ENCODE measurements at places on chromosomes 7 and 10.

GRCh38 chr7:43276547-43276946 is 164.1 kb downstream of the HECW1 start:
- no peak for DNase-seq

- no peak for DNase-seq
These were observed 50.1 kb downstream of the PLEKHS1 start for GRCh38 chr10:113801569-113801968.

GRCh38 chr7:17460001-17460400 is 161.5 kb downstream of the AHR start:
- DNase-seq, result no peak

DNA sequence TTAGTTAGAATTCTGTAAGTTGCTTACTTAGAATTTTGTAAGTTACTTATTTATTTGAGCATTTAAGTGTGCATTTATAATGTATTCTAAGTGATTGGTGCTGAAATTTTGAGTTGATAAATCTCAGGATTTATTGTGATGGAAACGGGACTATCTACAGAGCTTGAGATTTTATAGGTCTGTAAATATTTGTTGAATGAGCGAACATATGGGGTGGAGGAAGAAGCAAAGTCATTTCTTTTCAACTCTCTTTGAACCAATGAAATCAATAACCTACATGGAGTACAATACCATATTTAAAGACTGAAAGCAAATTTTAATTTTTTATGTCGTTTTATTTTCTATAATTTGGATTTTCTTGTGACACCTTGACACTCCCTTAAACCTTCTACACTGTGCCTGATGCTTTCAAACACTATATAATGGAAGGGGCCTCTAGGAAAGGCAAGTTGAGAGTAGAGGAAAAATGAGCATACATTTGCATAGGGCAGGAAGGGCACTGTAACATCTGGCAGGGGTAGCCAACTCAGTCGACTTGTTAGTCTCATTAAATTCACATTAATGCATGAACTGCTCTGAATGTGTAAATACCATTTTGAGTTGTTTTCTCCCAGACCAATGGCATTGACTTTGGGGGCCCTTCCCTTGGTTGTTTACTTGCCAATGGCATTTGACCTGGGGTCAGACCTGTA is 204.2 kb downstream of the DYNC1I1 start:
- no peak for DNase-seq

GRCh38 chr7:151660141-151660540 is 140.4 kb upstream of the RHEB start:
- DNase-seq, result no peak

DNA sequence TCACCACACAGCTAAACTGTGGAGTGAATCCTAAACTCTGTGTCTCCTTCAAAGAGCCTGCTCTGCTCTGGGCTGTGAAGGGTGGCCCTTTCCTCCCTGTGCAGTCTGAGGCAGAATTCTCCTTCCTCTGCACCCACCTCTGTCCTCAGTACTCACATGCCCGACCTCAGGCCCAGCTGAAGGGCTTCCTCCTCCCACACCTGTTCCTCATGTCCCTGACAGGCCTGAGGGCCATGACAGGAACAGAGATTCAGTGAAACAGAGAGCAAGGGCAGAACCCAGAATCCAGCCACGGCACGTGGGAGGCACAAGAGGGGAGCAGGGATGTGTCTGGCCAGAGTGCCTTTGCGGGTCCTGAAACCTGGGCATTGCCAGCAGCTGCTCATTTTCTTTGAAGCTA is 13.9 kb downstream of the CREB3L2 start:
- DNase-seq, result no peak

DNA sequence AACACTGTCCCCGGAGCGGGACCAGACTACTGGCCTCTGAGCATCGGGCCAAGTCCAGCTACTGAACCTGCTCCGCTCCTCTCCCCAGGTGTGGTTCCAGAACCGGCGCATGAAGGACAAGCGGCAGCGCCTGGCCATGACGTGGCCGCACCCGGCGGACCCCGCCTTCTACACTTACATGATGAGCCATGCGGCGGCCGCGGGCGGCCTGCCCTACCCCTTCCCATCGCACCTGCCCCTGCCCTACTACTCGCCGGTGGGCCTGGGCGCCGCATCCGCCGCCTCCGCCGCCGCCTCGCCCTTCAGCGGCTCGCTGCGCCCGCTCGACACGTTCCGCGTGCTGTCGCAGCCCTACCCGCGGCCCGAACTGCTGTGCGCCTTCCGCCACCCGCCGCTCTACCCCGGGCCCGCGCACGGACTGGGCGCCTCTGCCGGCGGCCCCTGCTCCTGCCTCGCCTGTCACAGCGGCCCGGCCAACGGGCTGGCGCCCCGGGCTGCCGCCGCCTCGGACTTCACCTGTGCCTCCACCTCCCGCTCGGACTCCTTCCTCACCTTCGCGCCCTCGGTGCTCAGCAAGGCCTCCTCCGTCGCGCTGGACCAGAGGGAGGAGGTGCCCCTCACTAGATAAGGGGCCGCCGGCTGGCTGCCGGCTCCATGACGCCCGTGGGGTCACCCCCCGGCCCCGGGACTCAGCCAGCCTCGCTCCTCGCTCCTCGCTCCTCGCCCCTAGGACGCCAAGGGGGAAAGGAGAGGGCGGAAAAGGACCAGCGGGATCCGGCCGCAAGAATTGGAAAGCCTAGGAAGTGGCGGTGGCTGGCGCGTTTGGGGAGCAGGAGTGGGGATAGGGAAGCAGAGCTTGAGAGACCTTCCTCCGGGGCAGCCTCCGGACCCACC is 3.4 kb downstream of the EVX1 start:
- DNase-seq, result no peak

- DNase-seq, result no peak
These were observed 1000.9 kb downstream of the LRMDA start for GRCh38 chr10:76432016-76433012.

- DNase-seq, result no peak
These were observed 25.7 kb downstream of the GOLGA7B start for GRCh38 chr10:97875391-97875790.

DNA sequence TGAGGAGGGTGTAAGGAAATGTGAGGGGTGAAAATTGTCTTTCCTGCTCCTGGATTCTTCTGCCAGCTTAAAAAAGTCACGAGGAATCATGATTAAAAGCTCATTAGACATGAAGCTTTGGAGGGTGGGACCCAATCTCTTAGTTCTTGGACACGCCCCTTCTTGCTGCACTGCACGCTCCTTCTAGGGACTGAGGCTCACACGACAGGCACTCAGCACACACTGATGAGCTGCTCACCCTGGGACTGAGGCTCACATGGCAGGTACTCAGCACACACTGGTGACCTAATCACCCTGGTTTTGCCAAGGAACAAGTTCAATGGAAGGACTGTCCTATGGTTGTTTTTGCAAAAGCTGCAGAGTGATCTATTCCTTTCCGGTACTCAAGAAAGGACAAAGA is 65.8 kb upstream of the ELMO1 start:
- no peak for DNase-seq

- no peak for DNase-seq
These were observed 12.7 kb downstream of the SHH start for GRCh38 chr7:155799514-155799913.

DNA sequence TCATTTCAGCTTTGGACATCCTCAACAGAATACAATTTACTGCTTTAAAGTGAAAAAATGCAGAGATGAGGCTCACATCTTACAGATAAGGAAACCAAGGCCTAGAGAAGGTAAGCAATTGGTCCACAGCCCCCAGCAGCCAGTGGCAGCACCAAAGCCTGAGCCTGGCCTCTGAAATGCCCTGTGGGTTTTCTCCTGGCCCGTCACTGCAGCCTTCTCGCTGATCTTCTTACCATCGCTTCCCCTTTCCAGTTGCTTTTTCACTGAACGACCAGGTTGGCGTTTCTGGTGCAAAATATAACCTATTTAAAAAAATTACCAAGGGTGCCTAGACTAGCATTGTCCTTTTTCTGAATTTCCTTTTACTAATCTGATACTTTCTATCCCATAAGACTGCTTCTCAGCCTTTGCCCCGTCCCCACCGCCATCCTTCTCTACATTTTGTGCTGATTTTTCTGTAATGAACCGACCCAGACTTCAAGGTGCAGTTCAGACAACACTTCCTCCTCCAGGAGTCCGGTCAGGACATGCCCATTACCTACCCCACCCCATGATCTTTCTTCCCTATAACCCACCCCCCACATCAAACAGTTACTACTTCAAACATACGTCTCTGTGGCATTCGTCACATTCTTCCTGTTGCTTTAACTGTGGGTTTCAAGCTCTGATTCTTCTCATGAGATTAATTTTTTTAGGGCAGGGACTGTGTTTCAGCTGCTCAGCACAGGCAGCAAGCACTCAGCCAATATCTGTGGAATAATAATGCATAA is 289.4 kb downstream of the DNAJB6 start:
- DNase-seq, result no peak

GRCh38 chr7:55150709-55151451 is 132.1 kb downstream of the EGFR start:
- DNase-seq, result no peak

DNA sequence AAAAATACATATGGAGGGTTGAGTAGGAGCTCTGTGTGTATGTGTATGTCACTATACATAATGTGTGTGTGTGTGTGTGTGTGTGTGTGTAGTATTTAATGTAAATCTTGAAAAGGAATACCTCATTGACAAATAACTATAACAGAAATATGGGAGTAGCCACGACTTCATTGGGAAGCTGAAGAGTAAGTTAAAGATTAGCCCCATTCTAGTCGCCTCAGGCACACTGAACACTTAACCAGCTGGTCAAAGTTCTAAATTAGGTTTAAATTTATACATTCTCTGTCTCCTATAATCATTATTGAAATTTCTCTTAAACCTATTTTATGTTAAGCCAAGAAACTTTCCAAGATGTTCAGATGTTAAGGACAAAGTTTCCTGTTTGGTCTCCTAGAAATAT is 45.3 kb downstream of the FAM13C start:
- DNase-seq, result no peak

GRCh38 chr10:47175181-47176123 is 124.5 kb upstream of the GDF10 start:
- DNase-seq, result peak; percentile 31

DNA sequence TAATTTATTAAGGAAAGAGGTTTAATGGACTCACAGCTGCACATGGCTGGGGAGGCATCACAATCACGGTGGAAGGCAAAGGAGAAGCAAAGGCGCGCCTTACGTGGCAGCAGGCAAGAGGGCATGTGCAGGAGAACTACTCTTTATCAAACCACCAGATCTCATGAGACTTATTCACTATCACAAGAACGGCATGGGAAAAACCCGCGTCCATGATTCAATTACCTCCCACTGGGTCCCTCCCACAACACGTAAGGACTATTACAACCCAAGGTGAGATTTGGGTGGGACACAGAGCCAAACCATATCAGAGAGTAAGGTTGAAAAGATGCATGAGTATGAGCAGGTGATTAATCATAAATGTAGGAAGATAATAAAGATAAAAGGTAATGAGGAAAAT is 3.2 kb upstream of the JCAD start:
- no peak for DNase-seq

DNA sequence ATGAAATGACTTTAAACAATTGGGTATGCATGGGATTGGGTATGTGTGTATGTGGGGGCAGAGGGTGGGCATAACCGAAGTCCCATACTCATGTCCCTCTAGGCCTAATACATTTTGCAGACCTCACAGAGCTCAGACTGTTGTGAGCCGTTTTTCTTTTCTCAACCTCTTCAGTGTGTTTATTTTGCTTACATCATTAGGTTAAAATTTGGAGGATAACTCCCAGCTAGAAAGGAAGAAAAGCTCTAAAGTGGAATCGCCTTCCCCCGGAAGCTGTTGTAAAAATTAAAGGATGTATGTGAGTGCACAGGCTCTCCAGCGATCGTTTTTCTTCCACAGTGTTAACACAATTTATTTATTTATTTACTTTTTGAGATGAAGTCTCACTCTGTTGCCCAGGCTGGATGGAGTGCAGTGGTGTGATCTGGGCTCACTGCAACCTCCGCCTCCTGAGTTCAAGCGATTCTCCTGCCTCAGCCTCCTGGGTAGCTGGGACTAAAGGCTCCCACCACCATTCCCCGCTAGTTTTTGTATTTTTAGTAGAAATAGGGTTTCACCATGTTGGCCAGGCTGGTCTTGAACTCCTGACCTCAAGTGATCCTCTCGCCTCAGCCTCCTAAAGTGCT is 1.5 kb upstream of the H2AZ2 start:
- no peak for DNase-seq

DNA sequence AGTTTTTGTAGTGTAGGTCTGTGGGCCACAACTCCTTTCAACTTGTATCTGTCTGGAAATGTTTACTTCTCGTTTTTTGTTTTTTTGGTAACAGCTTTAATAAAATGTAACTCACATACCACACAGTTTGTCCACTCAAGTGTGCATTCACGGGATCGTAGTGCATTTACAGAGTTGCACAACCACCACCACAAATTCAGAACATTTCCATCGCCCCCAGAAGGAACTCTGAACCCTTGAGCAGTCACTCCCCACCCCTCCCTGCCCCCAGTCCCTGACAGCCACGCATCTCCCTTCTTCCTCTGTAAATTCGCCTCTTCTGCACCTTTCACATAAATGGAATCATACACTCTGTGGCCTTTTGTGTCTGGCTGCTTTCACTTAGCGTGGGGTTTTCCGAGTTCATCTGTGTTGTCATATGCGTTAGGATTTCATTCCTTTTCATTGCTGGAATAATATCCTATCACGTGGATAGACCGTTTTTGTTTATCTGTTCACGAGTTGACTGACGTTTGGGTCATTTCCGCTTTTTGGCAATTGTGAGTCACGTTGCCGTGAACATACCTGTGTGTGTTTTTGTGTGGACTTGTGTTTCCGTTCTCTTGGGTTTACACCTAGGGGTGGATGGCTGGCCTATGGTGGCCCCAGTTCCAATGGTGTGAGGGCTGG is 10.3 kb downstream of the JAKMIP3 start:
- no peak for DNase-seq

DNA sequence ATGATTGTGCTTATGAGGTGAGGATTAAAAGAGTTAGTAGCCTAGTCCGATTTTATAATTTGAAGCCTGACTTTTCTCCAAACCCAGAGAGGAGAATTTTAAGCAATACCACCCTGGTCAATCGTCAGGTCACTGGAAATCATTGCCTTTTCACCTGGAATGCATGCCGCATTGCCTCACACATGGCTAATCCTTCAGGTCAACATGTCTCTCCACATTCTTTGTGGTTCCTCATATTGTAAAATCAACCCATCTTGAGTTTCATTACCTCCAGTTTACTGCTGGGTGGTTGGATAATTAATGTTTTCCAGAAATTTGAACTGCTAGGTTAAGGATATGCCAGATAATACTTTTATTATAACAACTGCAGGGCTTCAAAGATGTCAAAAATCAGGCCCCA is 55.6 kb upstream of the SEMA3E start:
- no peak for DNase-seq

DNA sequence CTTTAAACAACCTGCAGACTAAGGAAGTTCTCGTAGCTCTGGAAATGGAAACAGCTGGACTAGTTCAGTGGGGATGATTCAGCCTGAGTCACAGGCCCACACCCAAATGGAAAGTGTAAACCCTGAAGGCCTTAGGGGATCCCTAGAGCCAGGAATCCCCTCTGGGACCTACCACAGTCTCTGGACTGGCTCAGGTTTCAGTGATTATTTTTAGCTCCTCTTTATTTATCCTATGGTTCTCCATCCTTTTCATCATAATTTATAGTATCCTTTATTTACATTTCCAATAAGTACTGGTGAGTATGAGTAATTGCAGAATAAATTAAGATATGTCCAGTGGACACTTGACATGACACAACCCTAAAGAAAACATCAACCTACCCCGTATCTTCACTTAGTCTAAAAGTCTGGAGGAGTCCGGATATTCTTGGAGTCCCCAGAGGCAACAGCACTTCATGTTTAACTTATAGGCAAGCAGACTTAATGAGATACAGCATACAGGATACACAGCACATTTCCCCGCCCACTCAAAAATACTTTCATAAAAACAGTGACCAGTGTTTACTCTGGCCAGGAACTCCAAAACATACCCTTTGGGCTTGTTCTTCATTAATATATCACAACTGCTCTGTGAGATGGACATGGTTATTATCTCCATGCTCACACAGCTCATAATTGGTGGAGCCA is 28.4 kb upstream of the SEMA3E start:
- DNase-seq, result no peak

Data from brain (organoid and tissue), 16 donors.